Astrocyte (in vitro differentiated cells and primary cell): ENCODE measurements at places on chromosomes 16 and 17. TPM values are rescaled to one million over a fixed set of nuclear protein-coding genes. Genes with fewer than 3 reads are reported as not detected.

DNA sequence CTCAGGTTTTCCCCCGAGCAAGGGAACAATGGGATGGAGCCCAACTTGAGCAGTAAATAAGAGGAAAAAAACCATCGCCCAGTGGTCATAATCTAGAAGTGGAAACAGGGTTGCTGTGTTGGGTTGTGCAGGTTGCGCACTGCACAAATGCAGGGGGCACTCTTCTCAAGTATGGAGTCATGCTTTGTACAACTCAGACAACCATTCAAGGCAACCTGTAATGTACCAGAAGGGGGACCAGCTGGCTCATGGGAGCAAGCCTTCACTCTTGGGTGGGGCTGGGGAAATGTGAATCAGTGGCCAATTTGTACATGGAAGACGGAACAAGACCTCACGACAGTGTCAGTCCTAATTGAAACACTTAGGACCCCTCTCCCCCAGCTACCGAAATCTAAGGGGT lies 23.9 kb upstream of the LITAF start:
- no peak for DNase-seq

DNA sequence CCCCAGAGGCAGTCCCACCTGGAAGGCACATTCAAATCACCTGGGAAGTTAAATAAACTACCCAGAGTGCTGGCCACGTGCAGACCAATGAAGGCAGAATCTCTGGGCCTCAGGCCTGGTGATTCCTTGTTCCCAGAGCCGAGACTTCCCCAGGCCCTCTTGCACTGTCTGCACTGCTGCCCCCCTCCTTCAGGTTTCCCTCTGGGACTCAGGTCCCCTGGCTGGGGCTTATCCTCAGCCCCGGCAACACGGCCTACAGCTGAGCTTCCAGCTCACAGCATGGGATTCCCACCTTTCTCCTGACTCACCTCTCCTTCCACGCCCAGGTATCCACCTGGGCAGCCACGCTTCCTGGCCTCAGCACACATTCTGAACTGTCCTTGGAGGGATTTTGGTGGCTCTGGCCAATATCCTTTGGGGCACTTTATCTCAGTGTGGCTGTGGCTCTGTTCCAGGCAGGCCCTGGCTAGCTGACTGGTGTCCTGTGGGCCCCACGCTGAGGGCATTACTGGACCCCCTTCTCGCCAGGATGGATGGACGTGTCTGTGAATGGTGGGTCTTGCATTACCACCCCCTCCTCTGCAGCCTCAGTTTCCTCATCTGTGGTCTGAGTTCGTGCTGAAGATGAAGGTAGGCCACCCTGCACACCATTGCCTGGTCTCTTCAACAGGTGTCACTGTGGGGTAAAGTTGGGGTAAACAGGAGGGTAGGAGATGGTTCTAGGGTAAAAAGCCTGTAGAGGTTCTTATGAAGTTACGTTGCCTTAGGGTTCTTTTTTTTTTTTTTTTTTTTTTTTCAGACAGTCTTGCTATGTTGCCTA lies 165.7 kb downstream of the IRF8 start:
- DNase-seq = no peak

DNA sequence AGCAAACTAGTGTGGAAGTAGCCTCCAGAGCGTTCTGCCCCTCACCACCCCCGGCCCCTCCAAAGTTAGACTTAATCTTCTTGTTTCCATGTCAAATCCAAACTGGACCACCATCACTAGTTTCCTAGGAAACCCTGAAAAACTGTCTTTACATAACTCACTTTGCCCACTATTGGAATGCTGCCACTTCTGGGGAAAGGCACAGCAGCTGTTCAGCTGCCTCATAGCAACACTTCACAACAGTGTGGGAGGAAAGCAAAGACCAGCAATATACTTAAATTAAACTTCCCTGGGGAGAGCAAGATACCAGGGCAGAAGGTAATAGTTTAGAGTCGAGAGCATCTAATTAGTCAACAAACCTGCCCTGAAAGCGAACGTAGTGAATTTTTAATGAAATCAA lies 452.2 kb downstream of the KCNJ2 start:
- DNase-seq = peak; percentile 42

DNA sequence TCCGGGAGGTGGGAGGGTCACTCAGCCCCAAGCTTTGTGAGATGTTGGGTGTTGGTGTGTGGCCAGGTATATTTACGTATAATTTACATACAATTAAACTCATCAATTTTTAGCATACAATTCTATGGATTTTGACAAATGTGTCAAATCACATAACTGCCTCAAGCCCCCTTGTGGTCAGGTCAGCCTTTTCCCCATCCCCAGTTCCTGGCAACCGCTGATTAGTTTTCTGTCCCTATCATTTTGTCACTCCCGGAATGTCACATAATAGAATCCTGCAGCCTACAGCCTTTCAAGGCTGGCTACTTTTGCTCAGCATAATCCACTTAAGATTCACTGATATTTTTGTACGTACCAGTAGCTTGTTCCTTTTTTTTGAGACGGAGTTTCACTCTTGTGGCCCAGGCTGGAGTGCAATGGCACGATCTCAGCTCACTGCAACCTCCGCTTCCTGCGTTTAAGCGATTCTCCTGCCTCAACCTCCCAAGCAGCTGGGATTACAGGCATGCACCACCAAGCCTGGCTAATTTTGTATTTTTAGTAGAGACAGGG lies 19.3 kb upstream of the RAI1 start:
- DNase-seq = no peak

Gene TNK1
- 0.36 and 1.6 TPM in 2 replicates for total RNA-seq

Gene ZG16
- not detected in 2 replicates for total RNA-seq

Gene KIF2B
- total RNA-seq = not detected in 2 replicates

Gene OR1F1
- total RNA-seq = 0.32 TPM in 1 of 2 replicates, not detected in the other

Gene CTRB1
- total RNA-seq = not detected in 2 replicates
